ENCODE measurements at places on chromosomes 6 and 20.
A peak's percentile ranks its signal among the peaks of the same experiment; 100 is the strongest.

- DNase-seq, result no peak
These were observed 735.6 kb downstream of the RFPL4B start for GRCh38 chr6:113082745-113083144.

- DNase-seq, result peak; percentile 64
These were observed 993 bp downstream of the STX16 start for GRCh38 chr20:58651946-58652605.

GRCh38 chr6:116385921-116386320 is 15.2 kb downstream of the DSE start:
- no peak for DNase-seq

DNA sequence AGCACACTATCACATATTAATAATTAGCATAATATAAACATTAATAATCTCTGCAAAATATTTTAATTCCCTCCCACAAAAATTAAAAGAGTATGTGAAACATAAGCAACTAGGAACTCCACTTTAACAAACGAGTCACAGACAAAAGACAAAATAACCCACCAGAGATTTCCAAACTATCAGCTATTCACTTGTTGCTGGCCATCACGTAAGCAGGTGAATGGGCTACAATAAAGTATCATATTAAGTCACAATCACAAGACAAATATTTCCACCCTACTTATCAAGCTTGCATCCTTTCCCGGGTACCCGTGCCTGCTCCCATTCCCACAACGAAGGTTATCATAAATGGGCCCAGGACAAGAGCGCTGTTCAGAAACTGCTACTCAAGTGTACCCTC is 2.5 kb downstream of the HDAC2 start:
- DNase-seq, result no peak
